ENCODE measurements at places on chromosomes 16 and 17. TPM values are rescaled to one million over a fixed set of nuclear protein-coding genes. Genes with fewer than 3 reads are reported as not detected.

MYH3 gene
- polyA plus RNA-seq: 40.0 TPM

C17orf78 gene
- polyA plus RNA-seq: 49.6 TPM

PRSS21 gene
- not detected for polyA plus RNA-seq

MSLN gene
- polyA plus RNA-seq: 1.3 TPM

DNA sequence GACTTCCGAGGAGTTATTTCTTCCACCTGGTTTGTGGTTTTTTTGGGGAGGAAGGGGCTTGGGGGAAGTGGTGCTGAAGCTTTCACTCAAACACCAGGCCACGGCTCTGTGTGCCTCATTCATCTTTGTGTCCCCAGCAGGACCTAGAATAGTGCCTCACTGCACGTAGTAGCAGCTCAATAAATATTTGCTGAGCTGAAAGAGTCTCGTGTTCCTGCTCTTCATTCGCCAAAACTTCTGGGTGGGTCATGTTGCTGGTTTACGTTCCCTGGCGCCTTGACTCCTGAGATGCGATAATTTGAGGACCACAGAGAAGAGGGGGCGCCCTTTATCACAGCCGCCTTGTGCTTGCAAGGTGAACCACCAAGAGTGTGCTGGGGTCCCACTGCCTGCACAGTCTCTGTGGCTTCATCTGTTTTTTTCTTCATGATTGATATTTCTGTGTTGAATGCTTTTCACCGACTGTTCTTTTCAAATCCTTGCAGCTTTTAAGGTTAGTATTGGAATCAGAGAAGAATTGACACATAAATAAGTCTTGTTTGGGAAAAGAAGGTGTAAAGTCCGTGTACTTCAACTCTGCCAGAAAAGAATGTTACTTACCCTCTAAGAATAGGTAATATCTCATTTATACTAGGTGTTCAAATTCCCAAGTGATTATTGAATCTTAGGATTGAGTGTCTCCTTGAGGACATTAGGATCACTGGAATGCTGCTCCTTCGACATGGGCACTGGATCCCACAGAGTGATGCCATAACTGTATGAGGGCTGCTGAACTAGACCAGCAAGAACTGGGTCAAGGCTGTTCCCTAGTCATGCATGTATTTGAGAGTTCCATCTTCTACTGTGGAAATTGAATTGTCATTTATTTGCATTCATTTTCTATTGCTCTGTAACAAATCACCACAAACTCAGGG lies 92.7 kb upstream of the CLEC18A start:
- DNase-seq: no peak

DNA sequence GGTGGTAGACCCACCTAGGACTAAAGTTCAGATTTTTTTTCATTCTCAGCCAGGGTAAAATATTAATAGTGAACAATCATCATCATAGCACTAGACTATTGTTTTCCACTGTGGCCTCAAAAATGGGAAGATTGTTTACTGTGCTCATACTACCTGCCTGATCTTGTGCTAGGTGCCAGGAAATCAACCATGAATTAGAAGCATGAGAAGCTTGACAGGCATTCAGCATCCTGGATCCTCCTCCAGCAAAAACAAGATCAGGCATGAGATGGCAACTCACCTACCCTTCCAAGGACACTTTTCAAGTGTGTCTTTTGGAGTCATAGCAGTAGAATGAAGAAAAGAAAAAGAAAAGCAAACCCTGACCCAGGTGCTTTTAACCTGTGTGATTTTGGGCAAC lies 174.2 kb downstream of the CYLD start:
- DNase-seq: no peak

DNA sequence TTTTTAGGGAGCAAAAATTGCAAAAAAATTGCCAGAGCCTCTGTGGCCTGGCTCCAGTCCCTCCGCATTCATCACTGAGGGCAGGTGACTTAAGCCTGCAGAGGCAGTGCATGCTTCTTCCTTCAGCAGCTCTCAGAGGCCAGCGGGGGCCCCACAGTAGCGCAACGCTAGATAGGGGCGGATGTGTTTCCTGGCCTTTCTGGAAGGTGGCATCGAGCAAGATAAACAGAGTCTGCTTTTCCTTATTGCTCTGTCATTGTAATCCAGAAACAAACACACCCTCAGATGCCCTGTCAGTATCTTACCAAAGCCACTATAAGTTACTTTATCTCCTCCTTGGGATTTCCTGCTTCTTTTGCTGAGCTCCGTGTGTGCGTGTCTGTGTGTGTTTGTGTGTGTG lies 75.5 kb upstream of the IRX6 start:
- peak; percentile 23 for DNase-seq

GRCh38 chr17:31398381-31399311 lies 7.2 kb downstream of the RAB11FIP4 start:
- no peak for DNase-seq

DNA sequence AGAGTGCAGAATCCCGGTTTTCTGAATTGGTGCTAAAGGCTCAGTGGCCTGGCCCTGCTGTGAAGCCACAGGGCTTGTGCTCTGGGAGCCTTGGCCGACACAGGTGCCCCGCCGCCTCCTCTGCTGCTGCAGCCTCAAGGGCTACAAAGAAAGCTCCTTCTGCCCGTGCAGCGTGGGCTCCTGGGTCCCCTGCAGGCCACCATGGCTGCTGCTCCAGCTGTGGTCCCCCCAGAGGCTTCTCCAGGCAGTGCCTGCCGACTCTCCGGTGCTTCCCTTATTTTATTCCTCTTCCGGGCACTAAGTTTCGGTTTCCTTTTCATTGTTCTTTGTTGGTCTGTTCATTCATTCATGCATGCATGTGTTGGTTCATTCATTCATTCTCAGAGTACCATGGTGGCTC lies 53.1 kb downstream of the CMIP start:
- DNase-seq: no peak

GRCh38 chr17:57862694-57863667 lies 13.1 kb upstream of the MRPS23 start:
- DNase-seq: no peak

GRCh38 chr17:28897769-28898526 lies 415 bp upstream of the FLOT2 start:
- DNase-seq: no peak

GRCh38 chr16:35754391-35755369 lies 2295.3 kb downstream of the TP53TG3F start:
- DNase-seq: no peak

- no peak for DNase-seq
These were observed 7.6 kb downstream of the CAMKK1 start for GRCh38 chr17:3885271-3885670.

All from small intestine (tissue), 16 donors.